ENCODE measurements at places on chromosomes 7 and 10. TPM values are rescaled to one million over a fixed set of nuclear protein-coding genes. Genes with fewer than 3 reads are reported as not detected.

The OPTN gene
- total RNA-seq = 57.2 TPM

The TAS2R16 gene
- total RNA-seq = not detected

The SGCE gene
- total RNA-seq = 49.1 TPM

The PRPS1L1 gene
- total RNA-seq = not detected

The FOXP2 gene
- total RNA-seq = not detected

The GDF2 gene
- total RNA-seq = not detected

The UCMA gene
- not detected for total RNA-seq

The COL26A1 gene
- total RNA-seq = 0.58 TPM

The OLAH gene
- total RNA-seq = 0.92 TPM

The NRG3 gene
- total RNA-seq = not detected

The LAMB1 gene
- 104 TPM for total RNA-seq

Data from A549 treated with AZD2906 at 1 μM for 4 hours (cell line).